Left lung (tissue), 14 donors: ENCODE measurements at places on chromosomes 7 and 10. TPM values are rescaled to one million over a fixed set of nuclear protein-coding genes. Genes with fewer than 3 reads are reported as not detected.

- DNase-seq, result no peak
These were observed 115.5 kb upstream of the CALCR start for GRCh38 chr7:93690021-93690420.

DNA sequence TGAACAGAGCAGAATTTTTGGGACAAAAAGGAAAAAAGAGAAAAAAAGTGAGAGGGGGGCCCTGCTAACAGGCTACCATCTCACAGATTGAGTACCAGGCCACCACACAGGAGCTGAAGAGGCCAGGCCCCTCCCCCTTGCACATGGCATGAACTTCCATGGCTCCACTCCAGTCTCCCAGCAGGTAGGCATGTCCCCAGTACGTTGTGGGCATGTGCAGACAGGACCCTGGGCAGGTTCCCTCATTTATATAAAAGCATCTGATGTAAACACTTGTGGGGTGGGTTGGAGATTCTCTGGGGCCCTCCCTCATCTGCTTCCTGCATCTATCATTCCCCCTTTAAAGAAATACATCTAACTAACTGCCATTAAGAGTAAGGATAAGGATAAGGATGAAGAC is 45.0 kb upstream of the AKR1C1 start:
- no peak for DNase-seq

DNA sequence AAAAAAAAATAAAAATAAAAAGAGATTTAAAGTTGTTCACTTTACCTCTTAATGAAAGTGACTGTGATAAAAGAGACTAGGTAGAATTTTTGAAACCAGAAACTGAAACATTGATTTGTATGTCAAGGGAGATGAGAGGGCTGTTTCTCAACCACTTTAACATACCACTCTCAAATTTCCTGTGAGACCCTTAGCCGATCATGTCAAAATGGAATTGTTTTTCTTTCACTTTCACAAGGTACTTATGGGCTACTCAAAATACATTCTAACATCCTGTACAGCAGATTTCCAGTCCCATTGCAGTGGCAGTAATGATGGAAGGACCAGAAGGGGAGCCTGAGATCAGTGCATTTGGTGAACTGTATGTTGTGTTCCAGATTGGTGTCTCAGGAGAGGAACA is 261.2 kb downstream of the PPP1R3A start:
- DNase-seq, result no peak

DNA sequence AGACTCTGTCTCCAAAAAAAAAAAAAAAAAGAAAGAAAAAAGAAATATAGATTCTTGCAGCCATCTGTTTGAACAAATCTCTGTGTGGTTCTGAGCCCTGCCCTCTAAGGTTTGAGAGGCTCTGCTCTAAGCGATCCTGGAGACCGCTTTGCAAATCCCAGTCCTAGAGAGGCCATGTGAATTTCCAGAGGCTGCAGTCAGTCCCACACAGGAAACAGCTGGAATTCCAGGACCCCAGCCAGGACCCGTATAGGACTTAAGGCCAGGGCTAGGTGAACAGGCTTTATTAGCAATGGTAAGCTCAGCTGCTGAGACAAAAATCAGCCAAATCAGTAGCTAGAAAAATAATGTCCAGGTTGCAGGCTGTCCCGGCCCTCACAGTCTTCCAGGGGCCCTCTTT is 154.8 kb downstream of the RPS24 start:
- DNase-seq, result no peak

- DNase-seq, result no peak
These were observed 7.1 kb upstream of the TBX20 start for GRCh38 chr7:35261041-35261440.

DNA sequence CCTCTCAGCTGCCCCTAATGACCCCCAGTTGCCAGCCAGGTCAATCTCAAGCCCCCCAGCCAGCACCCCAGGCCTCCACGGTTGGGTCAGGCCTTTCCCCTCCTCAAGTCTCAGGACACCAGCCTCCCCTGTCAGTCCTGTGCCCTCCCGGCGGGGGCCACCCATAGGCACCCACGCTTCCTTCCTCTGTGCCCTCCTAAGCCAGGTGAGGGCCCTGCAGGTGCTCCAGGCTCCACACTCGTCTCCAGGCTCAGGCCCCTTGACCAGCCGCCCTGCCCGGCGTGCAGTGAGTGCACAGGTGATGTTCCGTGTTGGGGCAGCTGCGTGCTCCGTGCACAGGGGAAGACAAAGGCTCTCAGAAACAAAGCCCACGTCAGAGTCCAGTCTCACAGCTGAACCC is 26.8 kb upstream of the ADGRA1 start:
- DNase-seq, result no peak

DNA sequence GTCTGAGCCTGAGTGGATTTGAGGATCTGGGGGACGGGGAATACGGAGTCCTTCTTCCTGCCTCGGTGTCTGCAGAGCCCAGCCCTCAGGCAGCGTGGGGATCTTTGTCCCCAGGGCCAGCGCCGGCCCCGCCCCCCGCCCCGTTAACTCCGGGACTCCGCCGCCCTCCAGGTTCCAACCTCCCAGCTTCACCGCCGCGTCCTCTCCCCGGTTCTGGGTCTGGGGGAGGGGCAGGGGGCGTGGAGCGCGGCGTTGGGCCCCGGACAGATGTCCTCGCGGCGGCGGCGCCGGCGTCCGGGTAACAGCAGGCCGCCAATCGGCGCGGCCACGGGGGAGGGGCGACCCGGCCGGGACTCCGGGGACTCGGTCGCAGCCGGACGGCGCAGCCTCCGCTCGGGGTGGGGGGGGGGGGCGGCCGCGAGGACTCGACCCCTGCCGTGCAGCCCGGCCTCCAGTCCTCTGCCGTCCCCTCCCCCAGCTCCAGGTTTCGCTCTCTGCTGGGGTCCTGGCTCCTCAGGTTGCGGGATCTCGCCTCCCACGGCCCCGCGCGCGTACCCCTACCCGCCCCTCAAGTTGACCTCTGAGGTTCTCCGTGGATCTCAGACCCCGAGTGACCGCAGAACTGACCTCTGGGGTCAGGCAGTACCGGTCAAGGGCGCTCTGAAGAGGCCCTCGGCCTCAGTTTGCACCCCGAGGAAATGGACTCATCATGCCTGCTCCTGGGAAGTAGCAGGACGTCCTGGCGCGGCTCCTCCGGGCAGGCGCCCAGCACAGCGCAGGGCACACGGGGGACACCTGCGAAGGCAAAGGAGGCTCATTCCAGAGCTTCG is 2.3 kb upstream of the ELFN1 start:
- DNase-seq, result no peak

Gene SHTN1
- 29.1 TPM for polyA plus RNA-seq

Gene CALY
- polyA plus RNA-seq, result 0.55 TPM
